Activated CD8-positive, alpha-beta memory T cell treated with anti-CD3 and anti-CD28 coated beads, Interleukin-2, amount 10 ng/mL, durations not matched to agents 7 days and 5 days (primary cell): ENCODE measurements at places on chromosomes 4 and X. TPM values are rescaled to one million over a fixed set of nuclear protein-coding genes. Genes with fewer than 3 reads are reported as not detected.

TRMT2B gene
- total RNA-seq = 23.3 TPM

CENPVL1 gene
- total RNA-seq = not detected

PLAC8 gene
- total RNA-seq = 23.3 TPM

CLTRN gene
- 0.21 TPM for total RNA-seq

CLGN gene
- total RNA-seq = 0.15 TPM

TMPRSS11F gene
- total RNA-seq = not detected

DNAAF6 gene
- total RNA-seq = not detected

CT45A8 gene
- not detected for total RNA-seq

DNA sequence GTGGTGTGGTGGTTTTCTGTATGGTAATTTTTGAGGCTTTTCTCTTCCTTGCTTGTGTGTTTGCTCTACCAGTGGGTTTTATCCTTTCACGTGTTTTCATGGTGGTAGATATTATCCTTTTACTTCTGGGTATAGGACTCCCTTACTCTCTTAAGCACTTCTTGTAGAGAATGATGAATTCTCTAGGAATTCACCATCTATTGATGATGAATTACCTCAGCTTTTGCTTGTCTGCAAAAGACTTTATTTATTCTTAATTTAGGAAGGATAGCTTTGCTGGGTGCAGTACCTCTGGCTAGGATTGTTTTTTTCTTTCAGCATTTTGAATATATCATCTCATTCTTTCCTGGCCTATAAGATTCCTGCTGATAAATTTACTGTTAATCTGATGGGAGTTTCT is 415.3 kb downstream of the PDGFC start:
- DNase-seq = no peak

DNA sequence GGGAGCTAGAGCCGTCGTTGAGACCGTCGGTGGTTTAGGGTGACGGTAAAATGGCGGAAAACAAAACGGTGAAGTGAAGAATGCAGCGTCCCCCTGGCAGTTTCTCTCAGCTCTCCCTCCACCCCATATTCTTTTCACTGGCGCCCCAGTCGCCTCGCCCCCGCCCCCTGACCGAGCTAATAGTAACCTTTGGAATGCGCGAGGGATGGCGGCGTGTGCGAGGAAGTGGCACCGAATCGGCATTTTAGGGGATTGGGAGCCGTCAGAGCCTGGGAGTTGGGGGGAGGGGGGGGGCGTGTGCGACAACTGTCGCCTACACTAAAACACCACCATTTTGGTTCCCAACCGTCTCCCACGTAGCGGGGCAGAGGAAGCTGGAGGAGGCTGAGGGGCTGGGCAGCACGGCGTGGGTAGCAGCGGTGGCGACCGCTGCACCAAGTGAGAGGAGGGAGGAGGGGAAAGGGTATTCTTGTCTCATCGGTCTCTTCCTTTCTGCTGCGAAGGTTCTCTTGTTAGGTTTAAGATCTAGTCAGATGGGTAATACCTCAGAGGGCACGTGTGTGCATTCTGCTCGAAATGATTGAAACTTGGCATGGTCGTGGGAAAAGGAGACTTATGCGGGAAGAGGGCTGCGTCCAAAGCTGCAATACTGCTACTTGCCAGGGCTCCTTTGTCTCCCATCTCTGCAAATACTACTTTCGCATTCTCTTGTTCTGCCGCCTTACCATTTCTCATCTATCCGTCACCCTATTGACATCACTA is 840 bp downstream of the ZNF711 start:
- DNase-seq = no peak

GRCh38 chr4:14215116-14215770 is 587.7 kb upstream of the BOD1L1 start:
- no peak for DNase-seq

DNA sequence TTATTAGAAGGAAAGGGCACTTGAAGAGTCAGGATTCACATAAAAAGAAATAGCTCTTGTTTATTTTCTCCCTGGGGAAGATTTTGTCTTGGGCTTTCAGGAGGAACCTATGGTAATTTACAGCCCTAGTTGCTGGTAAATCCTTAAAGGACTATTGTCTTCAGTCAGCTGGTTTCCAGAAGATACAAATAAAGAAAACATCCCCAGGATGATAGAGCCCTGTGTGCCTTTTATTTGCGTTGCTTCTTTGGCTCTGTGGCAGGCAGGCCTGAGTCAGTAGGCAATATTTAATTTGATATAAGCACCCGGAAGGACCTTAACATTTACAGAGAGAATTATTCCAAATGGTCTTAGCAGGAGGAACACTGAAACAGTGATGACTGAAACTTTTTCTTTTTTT is 131.0 kb upstream of the SLC34A2 start:
- no peak for DNase-seq

- DNase-seq = peak; percentile 86
Measured at GRCh38 chr4:2954358-2955185, 8.6 kb downstream of the NOP14 start.

- peak; percentile 63 for DNase-seq
Measured at GRCh38 chr4:7831330-7831729, 108.3 kb downstream of the AFAP1 start.

DNA sequence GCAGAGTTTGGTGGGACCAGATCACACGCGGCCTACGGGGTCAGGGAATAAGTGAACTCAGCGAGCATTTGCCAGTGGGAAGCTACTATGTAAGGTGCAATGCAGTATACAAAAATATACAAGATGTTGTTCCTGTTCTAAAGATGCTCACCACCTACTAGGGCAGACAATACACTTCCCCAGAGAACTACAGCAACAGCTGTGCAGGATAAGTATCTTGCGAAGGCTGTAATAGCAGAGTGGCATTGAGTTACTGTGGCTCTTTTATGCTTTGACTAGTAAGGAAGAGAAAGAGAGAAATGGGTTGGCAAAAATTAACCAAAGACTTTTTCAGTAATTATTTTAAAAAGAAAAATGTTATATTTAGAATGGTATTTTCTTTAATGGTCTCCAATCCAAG is 61.2 kb downstream of the CDS1 start:
- no peak for DNase-seq

- DNase-seq = no peak
Measured at GRCh38 chrX:11944501-11944900, 186.5 kb downstream of the MSL3 start.

- DNase-seq = no peak
Measured at GRCh38 chr4:98630737-98631454, 27.5 kb downstream of the TSPAN5 start.

- no peak for DNase-seq
Measured at GRCh38 chrX:137234651-137235402, 201.0 kb upstream of the GPR101 start.

- DNase-seq = no peak
Measured at GRCh38 chr4:110510277-110510676, 34.3 kb downstream of the ENPEP start.

- no peak for DNase-seq
Measured at GRCh38 chr4:56643596-56643995, 37.5 kb downstream of the HOPX start.

DNA sequence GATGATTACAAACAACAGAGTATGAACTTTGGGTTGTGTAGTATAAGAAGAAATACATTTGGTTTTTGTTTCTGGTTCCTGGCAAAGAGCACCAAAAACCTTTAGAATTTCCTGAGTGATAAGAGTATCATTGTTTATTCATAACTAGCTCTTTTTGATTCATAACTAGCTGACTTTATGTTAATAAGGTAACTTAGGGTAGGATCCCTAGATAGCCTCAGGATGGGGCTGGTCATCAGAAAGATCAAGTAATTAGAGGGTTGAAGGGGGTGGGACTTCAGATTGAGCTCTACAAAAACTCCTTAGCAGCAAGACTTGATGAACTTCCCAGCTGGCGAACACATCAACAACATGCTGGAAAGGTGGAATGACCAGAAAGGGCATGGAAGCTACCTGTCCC is 166.5 kb downstream of the SCFD2 start:
- no peak for DNase-seq

GRCh38 chr4:38514465-38515146 is 149.4 kb upstream of the KLF3 start:
- no peak for DNase-seq

DNA sequence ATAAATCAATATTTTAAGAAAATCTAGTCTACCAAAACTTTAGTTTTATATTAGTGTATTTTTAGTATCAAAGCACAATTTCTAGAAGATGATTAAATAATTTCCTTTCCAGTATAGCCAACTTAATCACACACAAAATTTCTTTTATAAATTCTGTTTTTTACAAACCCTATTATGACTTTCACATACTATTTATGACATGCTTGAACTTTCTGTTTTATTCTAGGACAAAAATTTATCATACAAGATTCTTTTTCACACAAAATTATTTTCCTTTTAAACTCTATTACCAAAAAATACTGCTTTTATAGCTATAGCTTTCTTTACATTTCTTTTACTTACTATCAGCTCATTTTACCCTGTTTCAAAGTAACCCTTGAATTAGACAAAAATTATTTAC is 149.5 kb downstream of the OR13H1 start:
- no peak for DNase-seq

DNA sequence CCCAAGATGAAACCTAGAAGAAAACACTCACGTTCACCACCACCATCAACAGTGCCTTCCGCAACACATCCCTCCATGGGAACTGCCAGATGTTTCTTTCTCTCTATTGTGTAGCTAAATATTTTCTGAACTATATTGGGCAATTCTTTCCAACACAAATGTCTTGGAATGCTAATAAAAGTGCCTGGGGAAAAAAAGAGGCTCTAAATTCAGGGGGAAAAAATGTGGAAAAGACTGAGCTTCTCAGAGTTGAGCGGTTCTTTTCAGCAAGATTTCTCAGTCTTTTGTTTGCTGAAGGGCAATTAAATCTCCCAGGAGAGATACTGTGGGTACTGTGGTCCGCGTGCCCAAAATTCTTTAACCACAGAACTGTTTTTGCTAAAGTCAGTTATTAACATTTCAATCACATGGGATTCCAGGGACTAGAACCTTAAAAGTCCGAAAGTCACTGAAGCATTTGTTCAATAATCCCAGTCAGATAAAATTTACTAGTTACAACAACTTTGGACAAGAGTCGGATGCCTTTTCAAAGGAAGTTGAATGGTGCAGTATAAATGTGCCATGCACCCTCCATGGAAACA is 51.9 kb upstream of the DHRSX start:
- DNase-seq = no peak

GRCh38 chrX:82092307-82092706 is 890.4 kb downstream of the SH3BGRL start:
- DNase-seq = no peak

DNA sequence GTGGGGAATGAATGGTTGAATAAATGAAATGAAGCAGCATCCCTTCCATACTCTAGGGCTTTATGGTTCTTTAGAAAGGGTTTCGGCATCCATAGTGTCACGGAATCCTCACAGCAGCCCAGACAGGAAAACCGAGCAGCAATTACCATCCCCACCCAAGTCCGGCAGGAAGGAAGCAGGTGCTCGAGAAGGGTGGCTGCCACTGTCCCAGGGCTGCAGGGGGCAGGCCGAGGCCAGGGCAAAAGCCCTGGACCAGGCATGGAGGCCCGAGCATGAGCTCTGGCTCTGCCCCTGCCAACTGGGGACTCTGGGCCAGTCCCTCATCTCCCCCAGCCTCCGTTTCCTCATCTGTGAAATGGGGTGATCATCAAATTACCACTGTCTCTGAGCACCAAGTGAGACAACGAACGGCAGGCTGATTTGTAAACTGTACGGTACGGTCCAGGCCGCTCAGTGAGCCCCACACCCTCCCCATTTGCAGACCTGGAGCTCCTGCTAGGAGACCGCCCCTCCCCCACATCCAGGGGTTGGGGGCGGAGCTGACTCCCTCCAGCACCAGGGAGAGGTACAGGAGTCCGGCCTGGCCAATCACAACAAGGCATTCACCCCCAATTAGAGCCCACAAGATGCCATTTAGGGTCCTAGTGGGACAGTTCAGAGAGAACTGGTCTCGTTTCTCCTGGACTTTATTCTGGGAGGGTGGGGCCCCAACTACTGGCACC is 100.4 kb downstream of the WFS1 start:
- no peak for DNase-seq

DNA sequence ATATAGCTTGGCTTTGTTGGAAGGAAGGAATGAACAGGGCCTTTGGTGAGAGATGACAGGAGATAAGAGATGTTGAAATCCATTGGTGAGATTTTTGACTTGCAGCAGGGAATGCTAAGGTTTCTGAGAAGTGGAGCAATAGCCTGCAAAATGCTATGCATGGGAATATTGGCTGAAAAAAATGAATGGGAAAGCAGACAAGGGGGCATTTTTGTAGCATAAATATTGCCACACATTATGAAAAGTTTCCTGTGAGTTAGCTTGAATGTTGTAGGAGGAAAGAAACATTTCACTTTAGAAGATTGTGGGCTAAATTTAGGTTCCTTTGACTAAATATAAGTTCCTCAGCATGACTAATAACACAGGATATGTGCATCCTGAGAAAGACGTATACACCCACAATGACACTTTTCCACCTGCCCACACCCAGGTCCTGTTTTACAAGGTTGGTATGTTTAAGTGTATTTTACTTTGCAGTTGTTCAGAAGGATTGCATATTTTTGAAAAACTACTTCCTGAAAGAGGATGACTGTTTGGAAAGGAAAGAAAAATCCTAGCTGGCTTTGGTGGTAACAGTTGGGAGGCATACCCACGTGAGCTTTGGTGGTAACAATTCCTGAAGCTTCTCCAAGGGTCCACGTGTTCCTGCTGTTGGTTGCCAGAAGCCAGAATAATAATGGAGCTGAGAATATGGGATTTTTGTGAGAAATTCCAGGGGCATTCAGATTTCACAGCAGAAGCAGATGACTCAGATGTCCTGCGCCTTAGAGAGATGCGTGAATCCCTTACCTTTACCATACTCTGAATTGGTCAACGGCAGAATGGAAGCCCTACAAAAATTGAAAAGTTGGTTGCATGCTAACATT is 28.5 kb downstream of the PHEX start:
- peak; percentile 42 for DNase-seq

DNA sequence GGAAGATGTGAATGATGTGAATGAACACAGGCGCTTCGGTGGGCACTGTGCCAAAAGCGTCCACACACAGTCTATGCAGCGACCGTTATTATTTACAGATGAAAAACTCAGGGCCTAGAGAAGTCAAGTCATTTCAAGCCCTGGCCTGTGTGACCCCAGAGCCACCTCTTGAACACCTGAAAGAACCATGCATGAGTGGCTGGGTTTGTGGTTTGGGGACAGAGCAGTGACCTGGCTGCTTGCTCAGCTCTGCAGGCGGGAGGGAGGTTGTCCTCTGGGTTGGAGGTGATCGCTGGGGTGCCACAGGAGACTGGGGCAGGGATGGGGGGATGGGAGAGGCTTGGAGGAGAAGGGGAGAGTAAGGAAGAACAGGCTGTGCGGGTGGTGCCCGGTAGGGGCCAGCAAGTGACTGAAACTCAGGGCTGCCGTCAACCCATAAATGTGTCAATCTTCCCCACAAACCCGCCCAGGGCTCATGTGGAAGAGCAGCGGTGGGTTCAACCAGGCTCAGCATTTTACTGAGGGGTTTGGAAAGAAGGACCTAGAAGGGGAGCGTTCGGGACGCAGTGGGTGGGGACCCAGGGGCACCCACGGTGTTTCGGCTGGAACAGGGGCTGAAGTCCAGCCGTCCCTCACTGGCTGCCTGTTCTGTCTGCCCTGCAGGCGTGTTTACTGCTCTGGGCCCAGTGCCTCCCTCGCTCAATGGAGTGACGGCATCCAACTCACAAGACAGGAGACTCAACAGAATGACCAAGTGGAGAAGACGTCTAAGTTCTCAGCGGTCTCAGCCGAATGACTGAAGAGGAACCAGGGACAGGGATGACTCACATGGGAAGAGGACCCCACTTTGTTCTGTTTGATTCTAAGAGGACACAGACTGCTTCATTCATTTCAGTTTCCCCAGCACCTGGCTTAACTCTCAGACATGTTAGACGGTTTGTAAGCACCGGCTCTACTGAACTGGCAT is 167.8 kb downstream of the AFAP1 start:
- DNase-seq = no peak
